Lower lobe of right lung (tissue), 2 donors: ENCODE measurements at places on chromosomes 5 and 9.

DNA sequence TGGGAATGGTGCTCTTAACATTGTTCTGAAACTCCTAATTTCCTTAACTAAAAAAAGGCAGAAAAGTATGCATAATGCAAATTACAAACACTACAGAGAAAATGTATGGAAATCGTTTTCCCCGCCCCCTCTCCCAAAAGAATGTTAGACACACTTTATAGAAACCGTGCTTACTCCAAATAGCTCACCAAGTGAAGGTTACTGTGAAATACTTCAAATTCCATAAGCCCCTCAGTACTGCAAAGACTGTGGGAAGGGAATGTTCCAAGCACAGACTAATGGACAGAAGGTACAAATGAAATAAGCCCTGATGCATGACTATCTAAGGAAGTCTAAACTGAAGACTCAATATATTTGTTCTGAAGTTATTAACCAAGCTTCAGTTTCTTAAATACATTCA is 12.5 kb downstream of the MAPKAP1 start:
- DNase-seq, result no peak

- DNase-seq, result no peak
These were observed 42.9 kb downstream of the SUB1 start for GRCh38 chr5:32628049-32628844.

- peak; percentile 65 for DNase-seq
These were observed 62.4 kb upstream of the UBAC1 start for GRCh38 chr9:136023410-136024225.

DNA sequence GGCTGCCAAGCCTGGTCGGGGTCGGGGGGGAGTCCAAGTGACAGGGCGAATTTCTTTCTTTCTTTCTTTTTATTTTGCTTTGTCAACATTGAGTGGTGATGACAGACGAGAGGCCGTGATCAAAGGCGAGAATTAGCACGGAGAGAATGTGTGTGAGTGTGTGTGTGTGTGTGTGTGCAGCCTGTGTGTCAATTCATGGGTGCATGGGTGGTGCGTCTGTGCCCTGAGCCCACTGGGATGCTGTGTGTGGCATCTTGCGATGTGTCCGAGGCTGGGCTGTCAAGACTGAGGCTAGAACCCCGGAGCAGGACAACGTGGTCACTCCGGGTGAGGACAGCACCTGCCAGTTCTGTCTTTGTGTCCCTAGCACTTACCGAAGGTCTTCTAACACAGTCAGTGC is 4.7 kb upstream of the FIBCD1 start:
- DNase-seq, result no peak

GRCh38 chr5:119293516-119293829 is 62.3 kb upstream of the TNFAIP8 start:
- no peak for DNase-seq

- DNase-seq, result no peak
These were observed 668.8 kb upstream of the RGMB start for GRCh38 chr5:98104454-98105188.

GRCh38 chr9:73034962-73035361 is 82.1 kb upstream of the ALDH1A1 start:
- DNase-seq, result no peak

- DNase-seq, result no peak
These were observed 1.1 kb downstream of the POLR1E start for GRCh38 chr9:37486616-37487548.

DNA sequence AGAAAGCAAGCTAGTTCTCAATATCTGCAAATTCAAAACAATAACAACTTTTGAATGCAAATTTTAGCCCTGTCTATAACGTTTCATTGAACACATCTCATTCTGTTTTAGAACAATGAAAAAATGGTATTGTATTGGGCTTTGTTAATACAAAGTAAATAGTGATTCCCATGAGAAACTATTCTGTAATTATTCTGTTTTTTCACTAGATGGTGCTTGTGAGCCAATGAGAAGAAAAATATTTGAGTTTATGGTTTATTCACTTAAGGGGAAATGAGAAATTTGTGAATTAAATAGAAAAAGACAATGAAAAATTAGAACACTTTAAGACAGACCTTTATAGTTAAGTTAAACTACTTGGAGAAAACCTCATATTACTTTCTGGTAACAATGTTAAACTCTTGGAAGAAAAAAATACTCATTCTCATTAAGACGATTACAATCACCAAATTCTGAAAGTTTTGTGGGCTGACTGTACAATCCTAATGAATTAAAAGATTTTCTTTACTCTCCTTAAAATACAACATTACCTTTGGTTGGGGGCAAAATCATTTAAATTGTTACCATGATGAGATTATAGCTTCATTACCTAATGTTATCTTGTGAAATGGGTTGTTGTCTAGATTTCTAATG is 127.0 kb downstream of the NNT start:
- DNase-seq, result no peak

DNA sequence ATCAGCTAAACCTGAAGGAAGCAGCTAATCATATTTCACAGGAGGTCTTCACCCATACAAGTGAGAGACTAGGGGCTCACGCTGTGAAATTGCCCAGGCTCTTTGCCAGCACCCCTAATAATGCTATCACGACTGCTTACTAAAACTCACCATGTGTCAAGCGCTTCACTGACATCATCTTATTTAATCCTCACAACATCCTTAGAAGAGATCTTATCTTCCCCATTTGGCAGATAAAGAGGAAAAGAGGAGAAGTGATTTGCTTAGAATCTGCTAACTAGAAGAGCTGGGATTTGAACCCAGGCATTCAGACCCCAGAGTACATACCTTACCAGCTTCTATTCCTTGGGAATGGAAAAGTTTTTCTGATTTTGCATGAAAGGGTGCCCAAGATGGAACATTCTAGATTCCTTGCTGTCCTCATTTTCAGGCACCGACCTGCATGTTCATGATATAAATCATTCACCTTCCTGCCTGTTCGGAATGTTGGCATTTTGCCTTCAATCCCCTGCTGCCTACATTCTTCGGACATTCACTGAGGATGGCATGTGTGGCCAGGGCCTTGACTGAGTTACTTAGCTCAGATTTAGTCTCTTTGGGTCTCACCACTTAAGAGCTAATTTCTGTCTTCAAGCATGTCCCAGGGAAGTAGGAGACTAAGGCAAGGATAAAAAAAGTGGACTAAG is 88.1 kb downstream of the SH3TC2 start:
- no peak for DNase-seq

GRCh38 chr5:145028626-145029025 is 806.5 kb downstream of the PRELID2 start:
- DNase-seq, result no peak

DNA sequence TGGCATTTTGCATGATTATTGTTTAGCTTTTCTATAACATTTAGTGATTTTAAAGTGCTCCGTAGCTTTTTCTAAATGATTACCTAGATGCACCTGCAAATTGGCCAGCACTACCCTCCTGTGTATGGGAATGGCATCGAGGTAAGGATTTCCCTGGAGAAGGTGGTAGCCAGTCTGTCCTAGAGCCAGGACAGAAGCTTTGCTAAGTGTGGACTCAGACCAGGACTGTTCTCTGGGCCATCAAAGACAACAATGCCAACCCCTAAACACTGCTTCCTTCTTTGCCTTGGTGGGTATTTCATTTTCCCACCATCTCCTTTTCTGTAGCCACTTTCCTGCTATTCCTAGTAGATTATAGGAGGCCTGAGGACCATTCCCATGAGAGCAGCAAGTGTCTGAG is 53.0 kb downstream of the CD180 start:
- no peak for DNase-seq

DNA sequence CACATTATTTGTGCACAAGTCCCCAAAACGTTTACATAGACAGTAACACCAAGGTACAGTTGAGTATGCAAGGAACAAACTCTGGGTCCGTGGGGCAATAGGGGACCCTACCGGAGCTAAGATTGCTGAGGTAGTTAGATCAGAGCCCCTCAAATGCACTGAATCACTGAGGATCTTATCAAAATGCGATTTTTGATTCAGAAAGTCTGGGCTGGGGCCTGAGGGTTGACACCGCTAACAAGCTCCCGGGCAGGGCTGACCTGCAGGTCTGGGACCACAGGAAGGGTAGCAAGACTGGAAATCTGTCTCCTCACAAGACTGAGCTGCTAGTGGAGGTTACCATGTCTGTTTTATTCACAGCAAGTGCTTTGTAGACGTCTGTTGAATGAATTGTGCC is 1.8 kb upstream of the IL3 start:
- DNase-seq, result no peak

- DNase-seq, result no peak
These were observed 19.2 kb downstream of the TEX53 start for GRCh38 chr9:114638404-114638803.

GRCh38 chr5:151002681-151003502 is 17.5 kb upstream of the GPX3 start:
- DNase-seq, result no peak

DNA sequence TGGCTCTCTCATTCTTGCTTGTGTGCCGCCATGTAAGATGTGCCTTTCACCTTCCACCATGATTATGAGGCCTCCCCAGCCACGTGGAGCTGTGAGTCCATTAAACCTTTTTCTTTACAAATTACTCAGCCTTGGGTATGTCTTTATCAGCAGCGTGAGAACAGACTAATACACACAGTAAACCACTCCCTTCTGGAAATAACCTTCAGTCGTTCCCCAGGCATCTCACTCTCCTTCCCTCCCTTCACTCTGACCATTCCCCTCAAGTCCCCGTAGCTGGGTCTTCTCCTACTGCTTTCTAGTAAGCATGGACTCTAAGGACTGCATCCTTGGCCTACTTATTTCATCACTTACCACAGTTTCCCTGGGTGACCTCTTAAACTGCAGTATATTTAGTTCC is 493.9 kb downstream of the CCDC171 start:
- DNase-seq, result no peak

DNA sequence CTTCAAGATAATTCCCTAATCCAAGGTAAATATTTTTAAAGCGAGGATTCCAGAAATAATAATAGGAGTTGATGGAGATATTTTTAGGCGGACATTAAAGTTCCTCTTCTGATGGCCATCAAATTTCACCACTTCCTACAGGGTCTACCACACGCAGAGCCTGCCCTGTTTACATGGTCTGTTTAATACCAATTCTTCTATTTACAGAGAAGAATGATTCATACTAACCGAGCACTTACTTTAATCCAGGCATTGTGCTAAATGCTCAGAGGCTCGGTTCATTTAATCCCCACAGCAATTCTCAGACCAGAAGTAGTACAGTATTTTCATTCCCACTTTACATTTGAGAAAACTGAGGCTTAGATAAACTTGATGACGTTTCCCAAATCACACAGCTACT is 3.0 kb upstream of the ITGA1 start:
- no peak for DNase-seq

GRCh38 chr5:167767795-167768194 is 523.6 kb upstream of the WWC1 start:
- no peak for DNase-seq

DNA sequence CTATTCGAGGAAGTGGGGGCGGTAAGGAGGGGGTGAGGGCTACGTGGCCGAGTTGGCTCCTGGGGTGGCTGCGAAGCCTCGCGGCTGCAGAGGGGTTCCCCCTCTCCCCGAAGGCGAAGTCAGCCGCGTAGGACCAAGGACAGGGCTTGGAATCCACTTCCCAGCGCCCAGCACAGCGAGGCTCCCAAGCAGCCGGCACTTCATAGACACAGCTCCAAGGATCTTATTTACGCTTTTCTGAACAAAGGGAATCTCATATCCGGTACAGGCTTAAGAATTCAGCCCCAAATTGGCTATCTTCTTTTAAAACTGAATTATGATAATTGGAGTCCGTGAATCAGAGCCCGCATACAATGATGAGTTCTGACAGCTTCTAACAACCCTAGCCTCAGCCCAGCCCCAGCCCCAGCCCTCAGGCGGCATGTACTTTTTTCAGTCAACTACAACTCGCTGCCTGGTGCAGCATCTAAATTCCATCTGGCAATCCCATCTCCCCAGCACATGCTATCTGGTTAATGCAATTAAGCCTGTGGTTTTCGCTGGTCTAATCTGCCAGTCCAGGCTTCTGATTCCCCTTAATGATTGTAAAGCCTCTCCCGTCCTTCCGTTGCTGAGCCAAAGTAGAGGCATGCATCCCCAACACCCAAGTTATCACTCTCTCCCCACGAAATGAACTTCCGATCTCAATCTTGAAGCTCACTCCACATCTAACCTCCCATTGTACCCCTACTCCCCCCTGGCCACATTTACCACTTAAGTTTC is 1.0 kb downstream of the ELAVL2 start:
- DNase-seq, result no peak

DNA sequence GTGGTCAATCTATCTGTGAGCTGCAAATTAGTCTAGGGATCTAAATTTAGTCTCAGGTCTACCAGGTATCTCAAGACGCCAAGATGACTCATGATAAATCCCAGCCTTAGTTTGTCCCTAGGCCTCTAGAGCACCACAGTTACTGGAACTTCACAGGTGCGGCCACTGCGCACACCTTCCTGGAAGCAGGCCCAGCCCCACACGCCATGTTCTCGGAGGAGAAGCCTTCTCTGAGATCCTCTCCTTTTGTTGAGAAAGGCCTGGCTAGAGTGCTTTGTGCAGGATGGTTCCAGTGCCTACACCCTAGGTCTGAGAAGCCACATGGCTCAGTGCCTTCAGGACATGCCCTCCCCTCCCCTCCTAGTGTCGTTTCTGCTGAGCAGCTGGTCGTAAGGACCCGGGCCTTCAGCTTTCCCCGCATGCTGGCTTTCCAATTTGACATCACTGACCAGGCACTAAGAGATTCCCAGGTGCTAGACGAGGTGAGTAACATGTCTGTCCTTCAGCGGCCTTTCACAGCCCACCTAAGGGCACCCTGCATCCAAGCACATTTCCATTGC is 51.9 kb downstream of the IPPK start:
- DNase-seq, result no peak

DNA sequence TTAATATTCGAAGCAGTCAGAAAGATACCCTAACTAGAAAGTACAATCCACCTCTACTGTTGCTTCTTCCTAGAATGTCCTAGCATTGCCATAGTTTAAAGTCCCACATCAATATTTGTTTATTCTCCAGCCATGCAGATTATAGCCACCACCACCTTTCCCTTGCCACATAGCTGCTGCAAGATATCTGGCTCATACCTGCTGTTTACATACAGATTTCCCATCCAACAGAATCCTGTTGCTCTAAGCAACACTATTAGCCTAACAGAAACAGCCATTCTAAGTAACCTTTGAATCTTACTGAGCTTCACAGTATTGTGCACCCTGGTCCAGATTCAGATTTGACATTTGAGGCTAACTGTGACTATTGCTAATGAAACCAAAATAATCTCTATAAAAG is 45.6 kb downstream of the GNAQ start:
- DNase-seq, result no peak

GRCh38 chr9:89817151-89817950 is 212.5 kb downstream of the GADD45G start:
- DNase-seq, result no peak

DNA sequence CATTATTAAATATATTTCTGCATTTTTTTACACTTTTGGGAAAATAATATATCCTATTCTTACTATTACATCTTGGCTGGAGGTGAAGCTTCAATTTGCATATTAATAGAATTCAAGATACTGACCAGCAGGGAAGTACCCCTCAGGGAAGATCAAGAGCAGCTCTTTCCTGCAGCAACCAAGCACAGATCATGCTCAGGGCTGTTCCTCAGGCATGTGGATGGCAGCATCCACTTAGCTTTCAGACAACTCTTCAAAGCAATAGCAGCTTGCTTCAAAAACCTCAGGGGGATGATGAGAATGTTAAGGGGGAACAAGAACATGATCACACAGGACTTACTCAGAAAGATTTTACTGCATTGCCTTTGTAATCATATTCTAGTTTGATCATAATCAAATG is 731.8 kb downstream of the SEMA5A start:
- no peak for DNase-seq

- no peak for DNase-seq
These were observed 213.3 kb downstream of the CDK5RAP2 start for GRCh38 chr9:120366644-120367019.
